Stimulated activated CD8-positive, alpha-beta memory T cell treated with anti-CD3 and anti-CD28 coated beads, Interleukin-15, amount 100 ng/mL, for 24 hours (primary cell): ENCODE measurements at places on chromosomes 7 and 10.

GRCh38 chr10:12067336-12067735 lies 1.4 kb upstream of the DHTKD1 start:
- no peak for DNase-seq

DNA sequence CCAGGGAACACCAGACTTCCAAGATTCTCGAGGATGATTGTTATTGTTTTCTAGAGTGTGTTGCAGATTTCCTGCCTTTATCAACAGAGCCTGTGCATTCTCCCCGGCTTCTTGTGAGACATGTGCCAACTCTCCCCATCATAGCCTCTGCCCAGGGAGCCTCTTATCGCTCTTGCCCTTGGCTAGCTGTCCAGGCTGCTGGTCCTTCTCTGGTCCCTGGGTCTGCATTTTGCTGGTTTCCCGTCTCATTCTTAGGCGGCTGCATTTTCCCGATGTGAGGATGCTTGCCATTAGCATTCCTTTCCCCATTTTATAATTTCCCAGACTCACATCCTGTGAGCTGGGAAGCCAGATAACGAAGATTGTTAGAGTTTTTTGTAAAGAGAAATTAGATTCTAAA lies 15.2 kb downstream of the SLC13A4 start:
- DNase-seq = no peak

DNA sequence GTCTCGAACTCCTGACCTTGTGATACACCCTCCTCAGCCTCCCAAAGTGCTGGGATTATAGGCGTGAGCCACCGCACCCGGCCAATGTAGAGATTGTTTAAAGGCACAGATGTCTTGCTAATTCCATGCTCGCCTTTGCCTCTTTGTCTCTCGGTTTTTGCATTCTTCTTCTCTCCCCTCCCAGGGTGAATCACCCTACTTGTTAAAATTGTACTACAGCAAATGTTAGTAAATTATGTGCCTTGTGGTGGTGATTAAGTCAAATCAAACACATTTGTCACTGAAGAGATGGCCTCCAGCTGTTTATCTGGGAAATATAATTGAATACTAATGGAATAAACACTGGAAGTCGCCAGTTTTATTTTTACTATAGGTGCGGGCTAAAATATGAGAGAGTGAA lies 384.4 kb upstream of the AUTS2 start:
- DNase-seq = no peak

DNA sequence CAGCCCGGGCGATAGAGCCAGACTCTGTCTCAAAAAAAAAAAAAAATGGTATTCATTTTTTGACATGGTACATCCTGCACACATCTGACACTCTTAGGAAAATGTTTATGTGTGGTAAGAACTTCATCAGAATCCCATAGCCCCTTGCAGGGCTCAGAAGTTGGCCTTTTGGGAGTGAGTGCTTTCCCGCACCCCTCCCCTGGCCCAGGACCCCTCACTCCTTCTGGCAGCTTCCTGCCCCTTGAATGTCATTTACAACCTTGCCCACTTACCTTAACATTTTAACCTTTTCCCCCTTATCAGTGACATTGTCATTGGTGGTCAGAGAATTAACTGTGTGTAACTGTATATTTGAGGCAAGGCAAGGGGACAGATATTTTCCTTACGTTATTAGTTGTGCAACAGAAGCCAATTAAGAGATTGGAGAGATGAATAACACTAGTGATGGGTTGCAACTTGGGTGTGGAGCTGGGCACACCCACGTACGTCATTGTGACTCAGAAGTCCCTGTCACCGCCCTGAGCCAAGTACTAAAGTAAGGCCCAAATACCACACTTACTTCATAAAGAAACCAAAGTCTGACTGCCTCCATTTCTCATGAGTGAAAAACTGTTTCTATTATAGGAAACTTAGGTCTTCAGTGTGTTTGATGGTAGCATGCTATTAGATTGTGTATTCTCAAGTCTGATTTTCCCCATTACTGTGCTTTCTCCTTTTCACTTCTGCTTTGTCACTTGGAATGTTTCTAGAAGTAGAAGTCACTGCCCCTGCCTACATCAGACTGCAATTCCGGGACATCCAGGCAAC lies 31.6 kb downstream of the OGDH start:
- no peak for DNase-seq

DNA sequence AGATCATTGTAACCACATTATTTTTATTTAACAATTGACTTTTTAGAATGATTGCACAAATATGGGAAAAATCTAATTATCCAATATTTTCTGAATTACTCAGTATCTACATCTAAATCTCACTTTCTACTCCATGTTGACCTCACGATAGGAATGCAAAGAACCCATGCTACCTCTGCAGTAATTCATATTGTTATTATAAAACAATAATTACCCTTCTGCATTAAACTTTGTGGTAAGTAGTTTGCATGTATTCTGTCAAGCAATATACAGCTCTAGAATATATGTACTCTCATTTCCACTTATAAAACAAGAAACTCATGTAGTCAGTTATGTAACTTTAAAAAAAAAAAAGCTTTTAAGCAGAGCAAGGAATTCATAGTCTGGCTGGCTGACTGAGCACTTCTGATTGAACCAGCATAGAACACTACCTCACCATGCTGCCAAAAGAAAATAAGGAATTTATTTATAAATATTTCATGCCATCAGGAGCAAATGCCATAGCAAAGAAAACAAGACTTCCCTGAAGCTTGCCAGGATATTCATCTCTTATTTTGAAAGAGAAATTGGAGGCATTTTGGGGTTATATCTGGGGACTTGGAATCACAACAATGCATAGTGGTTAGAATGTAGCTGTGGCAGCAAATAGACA lies 895.7 kb downstream of the XPNPEP1 start:
- no peak for DNase-seq

DNA sequence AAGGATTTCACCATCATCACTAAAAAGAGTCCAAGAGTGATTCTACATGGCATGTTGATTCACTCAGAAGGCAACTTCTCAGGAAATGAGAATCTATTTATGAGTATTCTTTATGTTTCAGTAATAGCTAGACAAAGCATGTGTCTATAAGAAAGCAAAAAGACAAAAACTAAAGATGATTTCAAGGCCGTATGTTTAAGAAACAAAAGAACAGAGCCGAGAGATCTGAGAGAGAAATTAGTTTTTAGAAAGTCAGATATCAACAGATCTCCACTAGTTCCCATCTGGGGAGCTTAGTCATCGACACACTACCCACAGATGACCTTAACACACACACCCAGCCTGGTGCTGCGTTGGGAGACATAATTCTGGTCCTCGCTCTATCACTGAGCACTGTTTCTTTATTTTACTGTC lies 21.0 kb downstream of the PIP4K2A start:
- DNase-seq = no peak

DNA sequence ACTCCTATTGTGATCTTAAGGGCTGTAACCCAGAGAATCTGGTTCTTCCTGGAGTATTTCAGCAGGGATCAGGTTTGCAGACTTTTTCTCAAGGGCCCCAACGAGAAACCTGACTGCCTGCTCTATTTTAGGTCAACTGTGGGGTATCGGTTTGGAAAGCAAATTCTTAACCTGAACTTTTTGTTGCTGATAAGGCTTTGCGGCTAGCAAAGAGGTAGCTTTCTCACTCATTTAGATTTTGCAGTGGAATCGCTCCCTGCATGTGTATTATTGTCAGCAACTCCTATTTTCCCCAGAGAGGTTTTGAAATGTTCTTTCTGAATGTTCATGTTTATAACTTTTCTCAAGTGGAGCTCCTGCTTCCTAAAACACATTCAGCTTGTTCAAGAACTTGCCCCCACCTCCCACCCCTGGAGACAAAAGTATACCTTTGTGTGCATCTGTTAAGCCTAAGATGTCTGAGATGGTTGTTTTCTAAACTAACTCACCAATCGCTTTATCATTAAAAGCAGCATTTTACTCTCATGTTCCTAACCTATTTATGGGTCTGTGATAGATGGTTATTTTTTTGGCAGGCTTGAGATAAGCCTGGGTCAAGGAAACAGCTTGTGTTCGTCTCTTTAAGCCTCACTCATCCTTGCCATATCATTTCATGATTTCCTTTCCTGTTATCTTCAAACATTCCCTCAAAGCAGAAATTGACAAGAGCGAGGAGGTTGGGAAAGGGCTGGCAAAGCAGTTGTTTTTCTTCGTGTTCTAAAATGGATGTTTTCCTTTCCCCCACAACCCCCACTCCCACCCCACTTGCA lies 129.8 kb downstream of the BAMBI start:
- no peak for DNase-seq
